ENCODE measurements at places on chromosomes 5 and 9. TPM values are rescaled to one million over a fixed set of nuclear protein-coding genes. Genes with fewer than 3 reads are reported as not detected.
A peak's percentile ranks its signal among the peaks of the same experiment; 100 is the strongest.

GRCh38 chr5:173531863-173532262 is 84.6 kb downstream of the BOD1 start:
- no peaks in the 10 kb centered on the region for H3K36me3 ChIP-seq
- H3K27ac ChIP-seq, result no peak overlapping the region
- H3K4me3 ChIP-seq, result no peak overlapping the region

DNA sequence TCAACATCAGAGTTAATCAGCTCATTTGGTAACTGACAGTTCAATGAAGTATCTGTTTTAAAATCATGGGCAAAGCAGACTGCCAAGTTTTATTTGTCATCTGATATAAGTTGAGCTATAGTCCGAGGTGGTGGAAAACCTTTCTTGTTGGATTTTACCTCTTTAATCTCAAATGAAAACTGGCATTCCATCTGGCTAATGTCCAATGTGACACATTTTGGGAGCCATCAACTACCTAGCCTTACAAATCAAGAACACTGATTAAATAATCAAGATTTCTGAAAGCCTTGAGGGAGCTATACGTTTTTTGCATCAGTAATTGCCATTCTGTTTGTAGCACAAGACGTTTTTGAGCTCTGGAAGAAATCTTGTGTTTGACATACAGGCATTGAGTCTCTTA is 1380.5 kb upstream of the WWC1 start:
- no peaks in the 10 kb centered on the region for H3K27me3 ChIP-seq
- no peak overlapping the region for H3K4me3 ChIP-seq
- H3K4me1 ChIP-seq, result no peaks in the 10 kb centered on the region
- no peaks in the 10 kb centered on the region for H3K36me3 ChIP-seq

Gene PIP5K1B
- total RNA-seq, result 63.0 TPM

Gene ALDOB
- total RNA-seq, result 1.9 TPM

- no peak overlapping the region for H3K27ac ChIP-seq
- H3K27me3 ChIP-seq, result no peaks in the 10 kb centered on the region
- H3K4me3 ChIP-seq, result no peak overlapping the region
- no peaks in the 10 kb centered on the region for H3K4me1 ChIP-seq
Measured at GRCh38 chr9:120365386-120365785, 214.6 kb downstream of the CDK5RAP2 start.

Gene KIF3A
- total RNA-seq, result 3.0 TPM

Gene ORM1
- total RNA-seq, result not detected

- H3K4me3 ChIP-seq, result no peak overlapping the region
- no peaks in the 10 kb centered on the region for H3K36me3 ChIP-seq
- peaks cover 20% of the 10 kb centered on the region for H3K4me1 ChIP-seq
- H3K27ac ChIP-seq, result no peak overlapping the region
- no peak for DNase-seq
- no peaks in the 10 kb centered on the region for H3K27me3 ChIP-seq
Measured at GRCh38 chr5:54514291-54514690, 3.3 kb upstream of the SNX18 start.

- H3K4me3 ChIP-seq, result no peak overlapping the region
- H3K4me1 ChIP-seq, result no peaks in the 10 kb centered on the region
- no peak for DNase-seq
- H3K27me3 ChIP-seq, result no peaks in the 10 kb centered on the region
- no peaks in the 10 kb centered on the region for H3K36me3 ChIP-seq
Measured at GRCh38 chr9:13083963-13084528, 195.4 kb downstream of the MPDZ start.

Gene IL4
- not detected for total RNA-seq

DNA sequence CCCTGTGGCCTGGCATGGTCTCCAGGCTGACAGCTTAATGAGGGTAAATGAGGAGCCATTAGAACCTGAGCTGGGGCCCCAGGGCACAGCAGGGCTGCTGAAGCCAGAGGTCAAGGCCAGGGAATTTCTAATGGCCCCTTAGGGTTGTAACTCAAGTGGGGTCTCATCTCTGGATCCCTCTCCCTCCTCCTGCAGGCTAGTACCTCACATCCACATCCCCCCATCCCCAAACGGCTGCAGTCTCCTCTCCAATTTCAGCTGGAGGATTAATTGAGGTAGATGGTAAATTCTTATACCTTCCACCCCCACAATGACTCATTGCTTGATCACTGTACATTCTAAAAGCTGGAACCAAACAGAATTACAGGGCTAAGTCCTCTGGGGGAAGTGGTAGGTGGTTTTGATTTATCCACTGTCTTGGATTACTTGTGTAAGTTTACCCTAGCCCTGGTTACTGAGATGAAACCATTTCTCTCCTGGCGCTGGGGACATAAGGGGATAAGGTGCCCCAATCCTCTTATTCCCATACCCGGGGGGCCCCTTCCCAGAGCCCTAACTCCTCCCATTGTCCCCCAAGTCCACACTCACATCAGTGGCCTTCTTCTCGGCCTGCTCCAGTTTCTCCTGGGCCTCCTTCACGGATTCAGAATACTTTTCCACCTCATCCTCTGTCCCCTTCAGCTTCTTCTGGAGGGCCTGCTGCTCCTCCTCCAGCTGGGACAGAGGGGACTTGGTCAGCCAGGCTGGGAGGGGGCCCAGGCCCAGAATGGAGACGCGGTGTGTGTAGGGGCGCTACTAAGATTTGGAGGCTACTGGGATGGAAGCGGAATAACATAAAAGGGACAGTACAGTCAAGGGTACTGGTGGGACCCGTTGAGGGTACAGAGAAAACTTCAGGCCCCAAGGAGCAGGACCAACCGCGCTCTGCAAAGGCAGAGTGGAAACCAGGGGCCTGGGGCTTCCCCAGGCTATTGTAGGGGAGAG is 875 bp downstream of the TPM2 start:
- peaks cover 9% of the 10 kb centered on the region for H3K4me1 ChIP-seq
- H3K27me3 ChIP-seq, result no peaks in the 10 kb centered on the region
- peak overlapping the region; percentile 95 for H3K27ac ChIP-seq
- H3K4me3 ChIP-seq, result peak overlapping the region; percentile 71
- H3K36me3 ChIP-seq, result no peaks in the 10 kb centered on the region

- no peaks in the 10 kb centered on the region for H3K27me3 ChIP-seq
- no peak overlapping the region for H3K4me3 ChIP-seq
- H3K27ac ChIP-seq, result no peak overlapping the region
- no peaks in the 10 kb centered on the region for H3K36me3 ChIP-seq
- DNase-seq, result no peak
- H3K4me1 ChIP-seq, result no peaks in the 10 kb centered on the region
Measured at GRCh38 chr5:168950241-168950951, 350.5 kb downstream of the SLIT3 start.

- H3K27ac ChIP-seq, result no peak overlapping the region
- no peaks in the 10 kb centered on the region for H3K36me3 ChIP-seq
- H3K4me1 ChIP-seq, result no peaks in the 10 kb centered on the region
- no peak overlapping the region for H3K4me3 ChIP-seq
- peak; percentile 23 for DNase-seq
Measured at GRCh38 chr9:757246-757881, 84.1 kb upstream of the DMRT1 start.
